ENCODE measurements at places on chromosomes 4 and X.

DNA sequence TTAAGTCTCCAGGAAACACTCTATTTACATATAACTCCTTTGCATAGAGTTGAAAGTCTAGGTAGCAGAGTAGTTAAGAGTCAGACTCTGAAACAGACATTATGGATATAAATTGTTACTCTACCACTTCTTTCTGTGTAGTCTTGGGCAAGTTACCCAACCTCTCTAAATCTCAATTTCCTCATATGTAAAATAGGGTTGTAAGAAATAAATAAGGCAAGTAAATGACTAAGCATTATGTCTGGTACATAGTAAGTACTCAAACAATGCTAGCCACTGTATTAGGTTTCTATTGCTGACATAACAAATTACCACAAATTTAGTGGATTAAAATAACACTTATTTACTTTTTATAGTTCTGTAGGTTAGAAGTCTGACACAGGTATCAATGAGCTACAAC, 394.1 kb downstream of the PRDM5 start:
- H3K4me3 ChIP-seq = no peak overlapping the region
- H3K27ac ChIP-seq = no peak overlapping the region
- no peaks in the 10 kb centered on the region for H3K4me1 ChIP-seq
- H3K27me3 ChIP-seq = no peaks in the 10 kb centered on the region

DNA sequence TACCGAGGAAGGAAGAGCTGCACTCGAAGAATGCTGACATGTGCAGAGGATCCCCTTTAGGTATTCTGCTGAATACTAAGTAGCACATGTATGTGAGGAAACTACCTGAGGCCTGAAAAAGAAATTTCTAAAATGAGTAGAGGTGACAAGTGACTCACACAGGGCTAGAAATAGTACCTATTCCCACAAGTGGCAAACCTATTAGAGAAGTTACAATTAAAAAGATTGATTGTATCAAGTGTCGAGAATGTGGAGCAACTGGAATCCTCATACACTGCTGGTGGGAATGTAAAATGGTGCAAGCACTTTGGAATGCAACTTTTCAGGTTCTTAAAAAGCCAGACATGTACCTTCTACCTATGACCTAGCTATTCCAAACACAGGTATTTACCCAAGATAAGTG, 47.4 kb downstream of the CCSER1 start:
- H3K4me3 ChIP-seq = no peak overlapping the region
- H3K4me1 ChIP-seq = no peaks in the 10 kb centered on the region
- no peak overlapping the region for H3K27ac ChIP-seq

- no peak overlapping the region for H3K4me3 ChIP-seq
- no peaks in the 10 kb centered on the region for H3K27me3 ChIP-seq
- H3K27ac ChIP-seq = no peak overlapping the region
- no peaks in the 10 kb centered on the region for H3K4me1 ChIP-seq
- H3K36me3 ChIP-seq = no peaks in the 10 kb centered on the region
Measured at GRCh38 chrX:135382260-135382659, 39.5 kb upstream of the SMIM10L2A start.

GRCh38 chr4:163382178-163382869, 38.6 kb downstream of the NPY5R start:
- no peaks in the 10 kb centered on the region for H3K36me3 ChIP-seq
- no peaks in the 10 kb centered on the region for H3K4me1 ChIP-seq
- no peak for DNase-seq
- no peaks in the 10 kb centered on the region for H3K27me3 ChIP-seq
